ENCODE measurements at places on chromosomes 2 and 18.

GRCh38 chr2:5546181-5546580 is 146.0 kb upstream of the SOX11 start:
- no peak for DNase-seq

DNA sequence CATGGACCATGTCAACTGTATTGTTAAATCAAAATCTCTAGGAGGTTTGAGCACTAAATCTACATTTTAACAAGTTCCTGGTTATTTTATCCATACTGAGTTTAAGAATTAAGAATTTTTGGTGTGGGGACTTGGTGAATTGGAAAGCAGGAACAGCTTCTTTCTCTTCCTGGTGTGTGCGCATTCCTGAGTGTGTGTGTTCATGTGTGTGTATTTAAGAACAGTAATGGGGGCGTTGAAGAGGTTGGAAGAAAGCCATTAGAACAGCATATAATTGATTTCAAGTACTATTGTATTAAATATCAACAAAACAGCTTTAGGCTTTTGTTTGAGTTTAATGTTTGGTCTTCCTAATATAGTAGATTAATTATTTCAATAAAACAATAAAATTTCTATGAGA is 801.3 kb upstream of the ID2 start:
- no peak for DNase-seq

DNA sequence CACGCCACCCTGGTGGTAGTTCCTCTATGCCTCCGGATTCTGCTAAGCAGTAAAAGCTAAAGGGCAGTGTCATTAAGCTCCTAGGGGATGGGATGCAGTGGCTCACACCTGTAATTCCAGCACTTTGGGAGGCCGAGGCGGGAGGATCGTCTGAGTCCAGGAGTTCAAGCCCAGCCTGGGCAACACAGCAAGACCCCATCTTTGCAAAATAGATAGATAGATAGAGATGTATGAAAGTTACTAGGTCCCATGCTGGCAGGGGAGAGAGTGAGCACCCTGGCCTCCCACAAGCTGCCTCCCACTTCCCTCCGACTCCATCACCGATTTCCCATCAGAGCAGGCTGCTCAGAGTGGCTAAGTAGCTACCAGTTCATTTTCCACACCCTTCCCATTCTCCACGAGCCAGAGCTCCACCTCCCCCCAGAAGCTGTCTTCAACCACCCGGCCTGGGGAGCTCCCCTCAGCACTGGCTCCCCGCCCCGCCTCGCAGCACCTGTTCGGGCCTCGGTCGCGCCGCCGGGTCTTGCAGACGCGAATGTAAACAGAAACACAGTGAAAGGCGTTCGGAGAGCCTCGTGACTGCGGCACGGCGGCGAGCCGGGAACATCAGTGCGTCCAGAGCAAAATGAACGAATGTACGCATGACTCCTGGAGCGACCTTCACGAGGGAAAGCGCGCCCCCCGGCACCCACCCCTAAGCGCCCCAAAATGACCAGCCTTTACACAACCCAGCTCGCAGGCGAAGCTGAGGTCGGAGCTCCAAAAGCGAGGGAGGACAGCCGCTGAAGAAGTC is 598 bp upstream of the CEP68 start:
- DNase-seq = no peak

DNA sequence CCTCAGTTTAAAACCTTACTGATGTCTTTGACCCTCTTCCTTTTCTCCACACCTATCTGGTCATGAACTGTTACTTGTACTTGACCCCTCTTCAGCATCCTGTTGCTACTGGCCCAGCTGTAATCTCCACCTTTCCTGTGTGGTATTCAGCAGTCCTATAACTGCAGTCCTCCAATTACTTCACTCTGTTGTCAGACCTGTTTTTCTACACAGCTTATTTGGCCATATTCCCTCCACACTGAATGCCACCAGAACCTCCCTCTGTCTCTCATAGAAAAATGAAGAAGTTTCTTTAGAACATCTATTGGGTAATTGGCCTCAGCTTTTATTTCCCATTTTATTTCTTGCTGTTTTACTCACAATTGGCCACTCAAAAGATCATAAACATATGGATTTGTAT is 155.4 kb downstream of the ASXL3 start:
- no peak for DNase-seq

GRCh38 chr18:57443702-57444101 is 8.5 kb downstream of the ONECUT2 start:
- DNase-seq = no peak

- no peak for DNase-seq
These were observed 1.6 kb upstream of the PPP1R1C start for GRCh38 chr2:181984060-181984459.

DNA sequence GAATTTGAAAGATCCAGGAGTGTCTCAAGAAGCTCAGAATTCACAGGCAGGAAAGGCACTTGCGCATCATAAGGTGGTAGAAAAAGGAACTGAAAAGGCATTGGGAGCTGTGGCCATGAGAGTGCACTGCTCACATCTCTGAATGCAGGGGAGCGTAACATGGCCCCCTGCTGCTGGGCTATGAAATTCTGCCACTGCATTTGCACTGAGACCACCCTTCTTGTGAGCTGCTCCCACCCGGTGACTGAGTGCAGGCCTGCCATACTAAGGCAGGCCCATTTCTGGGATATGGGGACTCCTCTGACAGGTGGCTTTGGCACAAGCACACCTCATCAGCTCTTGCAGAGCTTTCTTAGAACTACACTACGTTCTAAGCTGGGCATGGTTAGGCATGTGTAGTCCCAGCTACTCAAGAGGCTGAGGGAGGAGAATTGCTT is 25.3 kb upstream of the STARD7 start:
- DNase-seq = no peak

DNA sequence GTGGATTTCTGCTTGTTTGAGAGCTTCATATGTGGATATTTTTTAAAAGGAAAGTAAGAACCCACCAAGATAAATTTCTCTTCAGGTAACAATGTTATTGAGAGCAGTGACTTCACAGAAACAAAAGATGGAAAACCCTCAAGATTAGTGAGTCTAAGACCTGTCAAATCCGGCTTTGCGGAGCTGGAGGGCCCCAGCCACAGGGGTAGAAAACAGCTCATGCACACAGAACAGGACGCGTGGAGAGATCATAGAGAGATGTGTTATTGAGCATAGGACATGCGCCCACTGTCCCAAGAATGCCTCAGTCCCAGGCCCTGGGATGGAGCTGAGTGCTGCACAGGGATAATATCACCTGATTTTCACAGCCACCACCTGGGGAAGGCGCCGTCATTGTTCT is 21.3 kb downstream of the EDAR start:
- peak; percentile 66 for DNase-seq

DNA sequence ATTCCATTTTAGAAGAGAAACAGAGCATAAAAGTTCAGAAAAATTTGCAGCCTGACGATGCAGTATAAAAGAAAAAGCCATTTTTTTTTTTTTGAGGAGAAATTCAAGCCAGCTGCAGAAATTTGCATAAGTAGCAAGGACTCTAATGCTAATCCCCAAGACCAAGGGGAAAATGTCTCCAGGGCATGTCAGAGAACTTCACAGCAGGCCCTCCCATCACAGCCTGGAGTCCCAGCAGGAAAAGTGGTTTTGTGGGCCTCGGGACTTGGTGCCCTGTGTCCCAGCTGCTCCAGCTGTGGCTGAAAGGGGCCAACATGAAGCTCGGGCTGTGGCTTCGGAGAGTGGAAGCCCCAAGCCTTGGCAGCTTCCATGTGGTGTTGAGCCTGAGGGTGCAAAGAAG is 325.3 kb upstream of the HNMT start:
- DNase-seq = no peak

DNA sequence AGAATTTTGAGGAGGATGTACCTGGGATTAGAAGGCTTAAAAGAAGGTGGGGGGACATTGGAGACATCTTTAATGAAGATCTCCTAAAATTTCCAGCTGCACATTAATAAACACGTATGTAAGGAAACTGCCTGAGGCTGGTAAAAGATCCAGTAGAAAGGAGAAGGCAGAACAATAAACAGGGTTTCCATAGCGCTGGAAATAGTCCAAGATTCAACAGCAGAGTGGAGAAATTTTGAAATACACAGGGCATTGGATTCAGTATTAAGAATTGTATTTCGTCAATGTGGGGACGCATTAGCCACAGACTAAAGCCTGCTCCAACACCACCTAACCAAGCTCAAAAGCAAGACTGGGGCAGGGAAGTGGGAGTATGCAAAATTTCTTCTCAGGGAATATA is 606.9 kb upstream of the NRXN1 start:
- no peak for DNase-seq

DNA sequence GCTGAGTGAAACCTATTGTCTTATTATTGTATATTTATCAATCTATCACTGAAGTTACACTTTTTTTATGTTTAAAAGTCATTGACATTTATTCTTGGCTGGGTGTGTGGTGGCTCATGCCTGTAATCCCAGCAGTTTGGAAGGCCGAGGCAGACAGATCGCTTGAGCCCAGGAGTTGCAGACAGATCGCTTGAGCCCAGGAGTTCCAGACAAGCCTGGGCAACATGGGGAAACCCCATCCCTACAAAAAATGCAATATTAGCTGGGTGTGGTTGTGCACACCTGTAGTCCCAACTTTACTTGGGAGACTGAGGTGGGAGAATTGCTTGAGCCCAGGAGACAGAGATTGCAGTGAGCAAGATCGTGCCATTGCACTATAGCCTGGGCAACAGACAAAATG is 97.8 kb downstream of the EPC2 start:
- no peak for DNase-seq

GRCh38 chr2:11784747-11785610 is 38.5 kb downstream of the LPIN1 start:
- DNase-seq = peak; percentile 72

DNA sequence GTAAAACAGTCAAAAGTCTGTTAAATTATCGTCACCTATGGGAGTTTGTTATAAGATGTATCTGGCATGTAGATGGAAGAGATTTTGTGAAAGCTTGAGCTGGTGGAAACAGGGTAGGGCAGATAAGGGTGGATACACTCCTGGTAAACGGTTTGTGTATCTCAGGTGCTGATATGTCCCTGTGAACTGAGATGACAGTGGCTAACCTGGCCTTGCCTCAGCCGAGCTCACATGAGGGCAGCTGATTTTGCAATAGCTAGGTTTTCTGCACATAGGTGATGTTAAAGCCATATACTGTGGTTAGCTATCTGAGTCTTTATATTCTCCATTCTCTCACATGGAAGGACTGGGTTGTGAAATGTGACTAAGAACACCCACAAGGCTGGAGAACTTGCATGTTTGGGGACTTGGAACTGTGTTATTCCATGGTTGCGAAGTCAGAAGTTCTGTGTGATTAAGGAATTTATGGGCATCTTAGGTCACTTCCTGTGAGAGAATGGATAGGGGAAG is 205.1 kb downstream of the TPGS2 start:
- DNase-seq = no peak

GRCh38 chr18:55764386-55764785 is 176.4 kb upstream of the TCF4 start:
- no peak for DNase-seq

GRCh38 chr2:171307560-171307959 is 126.2 kb downstream of the METTL8 start:
- DNase-seq = no peak

GRCh38 chr18:40148960-40149359 is 1806.1 kb upstream of the PIK3C3 start:
- no peak for DNase-seq

- DNase-seq = no peak
These were observed 23.4 kb upstream of the CERS6 start for GRCh38 chr2:168432565-168433186.

DNA sequence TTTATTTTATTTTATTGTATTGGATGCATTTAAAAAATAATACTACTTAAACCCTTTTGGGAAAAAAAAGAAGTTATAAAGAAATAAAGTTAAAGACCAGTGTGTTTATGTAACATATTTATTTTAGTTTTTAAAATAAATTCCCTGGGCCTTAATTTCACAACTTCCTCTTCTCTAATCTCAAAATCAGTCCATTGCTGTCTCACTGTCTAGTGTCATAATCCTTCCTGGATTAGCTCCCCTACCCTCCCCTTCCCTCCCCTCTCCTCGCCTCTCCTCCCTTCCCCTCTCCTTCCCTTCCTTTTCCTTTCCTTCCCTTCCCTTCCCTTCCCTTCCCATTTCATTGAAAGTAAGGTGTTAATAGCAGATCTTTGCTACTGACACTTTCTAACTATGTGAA is 40.3 kb upstream of the ZEB2 start:
- no peak for DNase-seq

GRCh38 chr2:42092084-42092996 is 44.5 kb downstream of the PKDCC start:
- DNase-seq = no peak

DNA sequence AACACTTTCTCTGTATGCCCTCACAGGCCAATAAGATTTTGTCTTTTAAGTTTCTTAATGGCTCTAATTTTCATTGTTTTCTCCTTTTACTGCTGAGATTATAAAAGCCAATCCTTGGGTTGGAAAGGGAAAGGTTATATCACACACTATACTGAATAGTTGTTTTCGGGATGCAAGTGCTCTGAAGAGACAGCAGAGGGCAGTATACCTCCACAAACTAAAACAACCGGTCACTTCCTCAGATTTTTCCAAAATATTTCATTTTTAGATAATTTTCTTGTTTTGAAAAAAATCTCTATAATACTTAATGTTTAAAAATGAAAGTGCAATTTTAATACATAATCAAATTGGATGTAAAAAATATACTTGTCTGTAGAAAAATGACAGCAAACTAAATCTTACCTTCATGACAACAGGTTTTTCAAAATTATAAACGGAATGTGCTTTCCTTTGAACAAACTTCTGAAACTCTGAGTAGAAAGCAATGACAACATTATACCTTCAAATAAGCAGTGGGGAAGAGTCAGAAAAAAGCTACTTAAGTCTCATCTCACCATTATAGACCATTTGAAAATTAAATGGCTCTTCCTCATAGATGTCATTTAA is 82.7 kb downstream of the ORC4 start:
- no peak for DNase-seq

GRCh38 chr2:180057706-180058412 is 50.8 kb upstream of the CWC22 start:
- no peak for DNase-seq

GRCh38 chr2:29811378-29811777 is 110.0 kb downstream of the ALK start:
- no peak for DNase-seq

DNA sequence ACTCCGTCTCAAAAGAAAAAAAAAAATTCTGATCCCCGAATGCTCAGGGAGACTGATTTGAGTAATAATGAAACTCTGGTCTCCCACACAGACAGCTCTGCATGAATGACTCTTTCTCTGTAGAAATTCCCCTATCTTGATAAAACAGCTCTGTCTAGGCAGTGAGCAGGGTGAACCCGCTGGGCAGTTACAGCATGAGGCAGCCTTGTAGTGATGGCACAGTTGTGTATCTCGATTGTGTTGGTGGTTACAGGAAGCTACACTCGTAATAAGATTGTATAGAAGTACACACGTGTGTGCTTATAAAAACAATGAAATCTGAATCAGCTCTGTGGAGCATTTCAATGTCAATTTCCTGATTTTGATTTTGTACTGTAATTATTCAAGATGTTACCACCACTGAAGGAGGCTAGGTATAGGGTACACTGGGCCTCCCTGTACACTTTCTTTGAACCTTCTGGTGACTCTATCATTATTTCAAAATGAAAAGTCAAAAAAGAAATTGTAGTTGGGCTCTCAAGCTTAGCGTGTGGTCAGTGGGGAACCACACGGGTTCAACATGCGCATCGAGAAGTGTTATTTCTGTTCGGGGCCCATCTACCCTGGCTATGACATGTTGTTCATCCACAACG is 34.9 kb upstream of the ATP8B1 start:
- DNase-seq = no peak

- DNase-seq = no peak
These were observed 131.6 kb downstream of the CDH2 start for GRCh38 chr18:28045176-28045810.
